ENCODE measurements at places on chromosomes 4 and X. TPM values are rescaled to one million over a fixed set of nuclear protein-coding genes. Genes with fewer than 3 reads are reported as not detected.

DNA sequence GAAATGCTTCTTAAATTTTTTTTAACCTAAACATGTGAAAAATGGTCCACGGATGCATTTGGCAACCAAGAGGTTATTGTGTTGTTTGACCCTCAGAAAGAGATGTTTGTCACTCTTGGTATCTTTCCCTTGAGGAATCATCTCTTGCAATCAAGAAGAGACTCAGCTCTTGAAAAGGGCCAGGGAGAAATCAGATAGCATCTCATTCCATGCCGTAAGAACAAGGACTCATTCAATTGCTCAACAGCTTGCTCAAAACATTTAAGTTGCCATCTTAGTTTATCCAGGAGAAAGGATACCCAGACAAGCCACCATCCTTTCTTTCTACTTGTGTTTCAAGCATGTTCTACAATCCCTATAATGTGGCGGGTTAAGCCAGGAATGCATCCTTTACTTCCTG is 209.5 kb upstream of the LNX1 start:
- no peak for DNase-seq

- no peak for DNase-seq
Observed at GRCh38 chrX:20664774-20665173, 398.1 kb upstream of the RPS6KA3 start.

- DNase-seq = no peak
Observed at GRCh38 chr4:55017406-55017805, 108.0 kb downstream of the KDR start.

DNA sequence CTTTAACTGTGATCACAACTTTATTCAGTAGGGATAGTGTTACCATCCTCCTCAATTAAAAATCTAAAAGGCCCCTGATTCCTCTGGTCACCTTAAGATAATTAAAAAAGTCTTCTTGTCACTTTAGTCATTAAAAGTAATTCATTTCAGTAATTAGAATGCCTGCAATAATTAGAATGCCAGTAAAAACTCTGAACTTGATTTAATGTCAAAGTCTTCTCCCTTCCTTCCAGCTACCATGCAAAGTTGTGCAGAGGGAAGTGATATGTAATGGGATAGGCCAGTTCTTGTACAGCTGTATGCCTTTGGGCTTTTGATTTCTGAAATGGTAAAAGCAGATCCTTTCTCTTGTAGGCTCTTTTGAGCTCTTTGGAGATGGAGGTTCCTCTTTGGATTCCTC is 417.2 kb downstream of the ADAM29 start:
- no peak for DNase-seq

GSPT2 gene
- 2.9 TPM for total RNA-seq

ADRA2C gene
- 46.1 TPM for total RNA-seq

DNA sequence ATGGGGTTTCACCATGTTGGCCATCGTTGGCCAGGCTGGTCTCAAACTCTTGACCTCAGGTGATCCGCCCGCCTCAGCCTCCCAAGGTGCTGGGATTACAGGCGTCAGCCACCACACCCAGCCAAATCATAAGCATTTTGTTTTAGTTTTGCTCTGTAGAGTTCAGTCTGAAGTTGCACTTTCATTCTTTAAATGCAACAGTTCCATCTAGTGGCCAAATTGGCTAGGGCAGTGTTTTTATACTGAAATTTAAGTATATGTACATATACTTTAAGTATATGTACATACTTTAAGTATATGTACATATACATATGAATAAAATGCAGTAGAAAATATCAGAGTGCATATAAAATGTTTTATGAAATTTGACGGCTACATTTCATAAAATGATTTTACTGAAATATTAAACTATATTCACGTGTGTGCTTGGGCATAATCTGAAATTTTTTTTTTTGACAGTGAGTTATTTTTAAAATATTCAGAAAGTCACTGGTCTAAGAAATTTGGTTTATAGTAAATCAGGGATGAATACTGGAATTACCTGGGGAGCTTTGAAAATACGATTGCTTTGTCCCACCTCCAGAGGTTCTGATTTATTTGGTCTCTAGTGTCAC is 145.5 kb downstream of the NWD2 start:
- no peak for DNase-seq

RNF212 gene
- not detected for total RNA-seq

SLC10A4 gene
- 0.21 TPM for total RNA-seq

GRCh38 chr4:94349193-94349592 is 6.6 kb upstream of the HPGDS start:
- DNase-seq = no peak

GRCh38 chr4:149005191-149005590 is 563.0 kb upstream of the NR3C2 start:
- no peak for DNase-seq

- no peak for DNase-seq
Observed at GRCh38 chrX:151825925-151826485, 86.7 kb upstream of the MAGEA4 start.

HMX1 gene
- total RNA-seq = not detected

IL1RAPL1 gene
- not detected for total RNA-seq

ADAMTS3 gene
- total RNA-seq = 2.2 TPM

INTU gene
- 3.1 TPM for total RNA-seq

DNA sequence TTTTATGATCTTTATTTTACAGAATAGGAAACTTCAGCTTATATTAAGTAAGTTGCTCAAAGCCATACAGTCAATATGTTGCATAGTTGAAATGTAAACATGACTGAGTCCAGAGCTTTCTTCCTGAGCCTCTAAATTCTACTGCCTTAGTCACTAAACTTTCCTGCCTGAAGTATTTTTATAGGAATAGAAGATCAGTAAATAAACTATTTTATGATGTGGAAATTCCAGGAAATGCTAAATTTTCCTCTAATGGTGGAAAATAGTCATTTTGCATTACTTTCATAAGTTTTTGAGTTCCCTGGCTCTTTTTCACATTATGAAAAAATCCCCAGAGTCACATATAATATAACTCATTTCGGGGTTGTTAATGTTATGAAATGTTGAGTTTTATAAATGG is 182.8 kb downstream of the BANK1 start:
- no peak for DNase-seq

CLDN2 gene
- 0.43 TPM for total RNA-seq

- no peak for DNase-seq
Observed at GRCh38 chr4:67918428-67918827, 34.6 kb upstream of the TMPRSS11D start.

AKAP4 gene
- total RNA-seq = not detected

DNA sequence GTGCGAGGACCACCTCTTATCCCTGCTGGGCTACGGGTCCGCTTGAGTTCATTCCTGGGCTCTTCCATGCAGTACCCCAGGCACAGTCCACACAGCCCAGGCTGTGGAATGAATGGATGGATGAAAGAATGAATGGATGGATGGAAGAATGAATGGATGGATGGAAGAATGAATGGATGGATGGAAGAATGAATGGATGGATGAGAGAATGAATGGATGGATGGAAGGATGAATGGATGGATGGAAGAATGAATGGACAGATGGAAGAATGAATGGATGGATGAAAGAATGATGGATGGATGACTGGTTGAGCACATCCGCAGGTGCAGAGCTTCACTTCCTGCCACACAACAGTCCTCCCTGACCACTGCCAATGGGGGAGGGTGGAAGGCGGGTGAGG is 28.2 kb downstream of the ACOX3 start:
- DNase-seq = no peak

- no peak for DNase-seq
Observed at GRCh38 chr4:53315300-53315699, 50.6 kb downstream of the SCFD2 start.

SYTL4 gene
- total RNA-seq = 2.1 TPM

DNA sequence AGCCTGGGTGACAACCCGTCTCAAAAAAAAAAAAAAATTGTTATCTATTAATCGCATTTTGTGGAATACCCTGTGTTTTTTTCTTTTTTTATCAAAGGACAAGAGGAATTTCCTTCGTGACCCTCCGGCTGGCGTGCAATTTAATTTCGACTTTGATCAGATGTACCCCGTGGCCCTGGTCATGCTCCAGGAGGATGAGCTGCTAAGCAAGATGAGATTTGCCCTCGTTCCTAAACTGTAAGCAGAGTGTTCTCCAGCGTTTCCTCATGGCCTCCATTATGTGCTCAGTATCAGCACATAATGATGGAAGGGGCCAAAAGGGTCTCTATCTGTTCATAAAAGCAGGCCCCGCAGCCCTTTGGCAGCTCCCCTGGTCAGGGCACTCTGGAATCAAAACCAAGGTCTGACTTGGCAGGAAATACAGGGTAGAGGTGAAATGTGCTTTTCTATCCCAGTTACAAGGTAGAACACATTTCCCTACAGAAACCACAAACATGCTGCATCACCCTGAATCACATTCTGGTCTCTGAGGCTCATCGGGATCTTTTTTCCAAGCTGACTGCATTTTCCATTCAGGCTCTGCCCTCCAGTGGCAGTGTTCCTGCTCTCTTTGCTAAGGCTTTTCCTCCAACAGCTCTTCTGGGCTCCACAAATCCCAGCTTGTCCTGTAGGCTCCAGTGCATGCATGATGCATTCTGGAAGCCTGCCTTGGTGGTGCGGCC is 24.4 kb downstream of the SYAP1 start:
- no peak for DNase-seq

TLR2 gene
- total RNA-seq = 19.1 TPM

- peak; percentile 68 for DNase-seq
Observed at GRCh38 chrX:37825215-37825842, 22.0 kb downstream of the DYNLT3 start.

DNA sequence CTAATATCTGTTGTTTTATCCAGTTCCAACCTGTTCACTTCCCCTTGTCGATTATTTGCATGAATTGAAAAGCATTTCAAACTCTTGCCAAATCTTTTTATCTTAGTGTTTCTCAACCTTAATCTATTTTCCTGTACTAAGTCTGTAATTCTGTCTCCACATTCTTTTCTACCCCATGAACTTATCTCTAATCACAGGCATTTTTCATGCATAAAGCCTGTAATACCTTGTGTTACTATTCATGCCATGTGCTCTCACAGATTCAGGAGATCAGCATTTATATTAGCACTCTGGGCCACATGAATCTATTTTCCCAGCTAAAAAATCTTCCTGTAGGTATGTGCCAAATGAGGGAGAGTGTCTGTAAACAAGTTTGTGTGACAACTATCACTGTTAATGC is 1360.9 kb downstream of the STIM2 start:
- no peak for DNase-seq

DNA sequence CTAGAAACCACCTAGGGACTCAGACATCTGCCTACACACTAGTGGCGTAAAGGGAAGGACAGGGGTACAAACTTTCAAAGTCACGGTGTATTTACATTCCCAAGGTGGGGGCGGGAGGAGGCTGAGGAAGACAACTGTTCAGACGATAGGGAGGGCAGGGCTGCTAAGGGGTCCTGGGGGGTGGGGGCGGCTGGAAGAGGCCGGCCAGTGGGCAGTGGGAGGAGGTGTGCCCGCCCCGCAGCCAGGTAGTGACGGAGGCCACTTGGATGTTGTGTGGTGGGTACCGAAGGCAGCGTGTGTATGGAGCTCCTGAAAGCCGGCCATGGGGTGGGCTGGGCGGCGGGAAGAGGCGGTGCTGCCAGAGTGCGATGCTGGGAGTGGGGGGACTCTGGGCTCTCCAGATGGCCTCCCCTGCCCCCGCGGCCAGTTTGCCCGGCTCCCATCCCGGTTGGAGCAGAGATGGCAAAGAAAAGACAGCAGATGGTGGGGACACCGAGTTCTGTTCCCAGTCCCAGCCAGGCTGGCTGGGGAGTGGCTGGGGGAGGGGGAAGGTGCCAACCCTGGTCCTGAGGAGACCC is 24.2 kb downstream of the L1CAM start:
- DNase-seq = no peak

CXCL8 gene
- not detected for total RNA-seq

GRCh38 chrX:153307276-153308178 is 14.0 kb downstream of the PNMA6F start:
- DNase-seq = no peak

- DNase-seq = no peak
Observed at GRCh38 chrX:15758140-15758539, 20.1 kb downstream of the CA5B start.

DNA sequence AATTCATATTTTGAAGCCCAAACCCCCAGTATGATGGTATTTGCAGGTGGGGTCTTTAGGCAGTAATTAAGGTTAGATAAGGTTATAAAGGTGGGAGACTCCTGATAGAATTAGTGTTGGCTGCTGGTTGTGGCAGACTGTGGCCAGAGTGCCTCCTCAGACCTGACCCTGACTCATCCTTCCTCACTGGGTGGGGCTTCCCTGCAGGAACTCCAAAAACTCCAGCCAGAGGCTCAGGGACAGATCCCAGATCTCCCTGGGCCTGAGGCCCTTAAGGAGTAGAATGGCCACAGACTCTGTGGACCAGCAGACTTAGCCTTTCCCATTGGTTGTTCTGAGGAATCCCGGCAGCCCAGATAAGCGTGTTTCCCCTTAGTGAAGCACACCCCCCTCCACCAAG is 463.0 kb upstream of the CPEB2 start:
- DNase-seq = no peak

GRCh38 chr4:107719207-107719921 is 670 bp downstream of the PAPSS1 start:
- DNase-seq = no peak

SMIM10 gene
- 11.7 TPM for total RNA-seq

CENPE gene
- total RNA-seq = not detected

- DNase-seq = no peak
Observed at GRCh38 chrX:151698485-151698884, 3.2 kb downstream of the PRRG3 start.

DNA sequence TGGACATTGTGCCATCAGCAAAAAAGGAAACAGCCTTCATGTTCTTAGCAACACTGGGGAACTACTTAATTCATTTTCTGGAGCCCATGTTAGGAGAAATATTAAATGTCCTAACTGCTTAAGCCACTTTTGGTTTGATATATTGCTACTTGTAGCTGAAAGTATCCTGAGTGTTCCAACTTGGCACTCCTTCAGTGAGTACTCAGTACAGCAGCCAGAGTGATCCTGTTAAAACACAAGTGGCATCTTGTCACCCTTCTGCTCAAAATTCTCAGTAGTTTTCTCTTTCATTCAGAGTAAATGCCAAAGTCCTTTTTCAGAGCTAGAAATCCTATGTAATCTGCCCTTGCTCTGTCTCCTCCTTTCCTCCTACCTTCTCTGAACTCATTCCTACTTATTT is 522.0 kb downstream of the GRID2 start:
- no peak for DNase-seq

DNA sequence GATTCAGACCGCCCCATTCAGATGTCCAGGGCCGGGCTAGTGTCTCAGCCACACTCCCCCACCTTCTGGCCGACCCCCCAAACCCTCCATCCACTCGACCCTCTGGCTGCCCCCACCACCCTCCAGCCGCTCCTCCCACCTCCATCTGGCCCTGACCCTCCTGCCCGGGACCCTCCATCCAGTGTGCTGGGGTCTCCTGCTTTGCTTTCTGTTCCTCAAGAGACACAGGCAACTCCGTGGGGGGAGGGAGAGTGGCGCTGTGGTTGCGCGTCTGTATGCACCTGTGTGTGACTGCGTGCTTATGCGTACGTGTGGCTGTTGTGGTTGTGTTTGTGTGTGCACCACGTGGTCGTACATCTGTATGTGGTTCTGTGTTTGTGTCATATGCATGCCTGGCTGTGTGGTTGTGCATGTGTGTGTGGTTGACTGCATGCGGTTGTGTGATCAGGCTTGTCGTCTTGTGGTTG is 33.3 kb downstream of the CPLX1 start:
- no peak for DNase-seq

GRCh38 chr4:41217020-41217333 is 2.6 kb upstream of the APBB2 start:
- DNase-seq = no peak

Data from ascending aorta (tissue), 2 donors.